Suprapubic skin (tissue), 4 donors: ENCODE measurements at places on chromosomes 4 and X. TPM values are rescaled to one million over a fixed set of nuclear protein-coding genes. Genes with fewer than 3 reads are reported as not detected.

GRCh38 chrX:69522052-69522451 is 17.9 kb downstream of the NALF2 start:
- no peak for DNase-seq

The S100G gene
- total RNA-seq, result not detected

DNA sequence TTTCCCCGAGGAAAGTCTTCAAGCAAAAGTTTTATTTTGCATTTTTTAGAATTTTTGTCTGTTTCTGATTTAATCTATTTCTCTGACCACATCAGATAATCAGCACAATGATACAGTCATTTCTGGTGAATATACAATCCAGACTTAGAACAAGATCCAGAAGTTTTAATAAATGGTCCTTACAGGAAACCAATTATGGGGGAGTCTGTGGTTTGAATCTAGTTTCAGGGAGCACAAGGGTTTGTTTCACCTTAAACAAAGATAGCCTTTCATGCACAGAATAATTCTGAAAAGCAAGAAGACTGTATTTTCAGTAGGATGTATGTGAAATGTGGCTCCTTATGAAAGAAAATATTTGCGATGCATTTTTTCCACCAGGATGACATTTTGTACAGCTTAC is 158.5 kb upstream of the ARSJ start:
- no peak for DNase-seq

DNA sequence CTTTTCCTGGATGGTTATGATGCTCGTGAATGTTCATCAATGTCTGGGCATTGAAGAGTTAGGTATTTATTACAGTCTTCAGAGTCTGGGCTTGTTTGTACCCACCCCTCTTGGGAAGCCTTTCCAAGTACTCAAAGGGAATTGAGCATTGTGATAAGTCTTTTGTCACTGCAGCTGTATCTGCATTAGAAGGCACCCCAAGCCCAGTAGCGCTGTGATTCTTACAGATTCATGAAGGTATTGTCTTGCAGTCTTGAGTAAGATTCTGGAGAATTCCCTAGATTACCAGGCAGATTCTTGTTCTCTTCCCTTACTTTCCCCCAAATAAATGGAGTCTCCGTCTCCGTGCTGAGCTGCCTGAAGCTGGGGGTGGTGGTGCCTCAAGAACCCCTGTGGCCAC is 173.4 kb upstream of the HUWE1 start:
- DNase-seq, result no peak

The GLRA2 gene
- not detected for total RNA-seq
